GM04504 (cell line): ENCODE measurements at places on chromosomes 7 and 10.

- no peak for DNase-seq
Observed at GRCh38 chr7:17546189-17546588, 247.7 kb downstream of the AHR start.

GRCh38 chr10:75201793-75202307, 8.7 kb upstream of the VDAC2 start:
- no peak for DNase-seq

DNA sequence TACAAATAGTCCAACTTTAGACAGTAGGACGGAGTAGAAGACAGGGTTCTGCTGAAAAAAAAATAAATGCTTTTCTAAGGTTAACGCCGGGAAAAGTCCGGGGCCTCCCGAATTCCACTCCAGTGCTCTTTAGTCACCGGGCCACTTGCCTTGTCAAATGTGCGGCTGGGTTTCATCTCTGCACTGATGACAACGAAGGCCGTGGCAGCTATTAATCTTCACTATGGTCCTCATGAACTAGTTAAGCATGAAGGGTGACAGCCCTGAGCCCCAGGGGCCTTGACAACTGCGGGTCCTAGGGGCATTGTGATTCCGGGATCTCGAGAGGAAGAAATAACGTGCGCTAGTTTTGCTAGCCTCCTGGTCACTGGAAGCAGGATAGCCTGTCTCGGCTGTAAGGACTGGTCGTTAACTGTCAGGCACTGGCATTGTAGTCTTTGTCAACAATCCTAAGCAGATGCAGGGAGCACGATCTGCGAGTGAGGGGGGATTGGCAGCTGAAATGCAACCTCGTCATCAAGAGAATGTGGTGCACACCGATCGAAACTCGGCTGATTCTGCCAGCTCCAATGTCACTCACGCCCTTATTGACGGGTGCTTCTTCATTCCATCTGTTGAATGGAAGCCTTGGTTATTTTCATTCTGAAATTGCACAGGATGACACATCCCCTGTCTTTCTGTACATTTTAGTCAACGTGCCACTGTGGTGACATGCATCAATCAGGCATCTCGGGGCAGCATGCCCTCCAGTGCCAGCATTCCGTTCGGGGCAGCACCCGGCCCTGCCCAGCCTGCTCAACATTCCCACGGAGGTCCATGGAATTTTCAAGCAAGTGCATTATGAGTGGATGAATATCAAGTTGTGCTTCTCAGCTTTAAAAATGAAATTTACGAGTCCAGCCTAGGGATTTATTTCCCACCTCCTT, 51.6 kb upstream of the MGMT start:
- DNase-seq: no peak

- DNase-seq: no peak
Observed at GRCh38 chr10:124614003-124614659, 130.0 kb downstream of the FAM53B start.

GRCh38 chr7:36441344-36442022, 51.8 kb downstream of the ANLN start:
- DNase-seq: no peak

DNA sequence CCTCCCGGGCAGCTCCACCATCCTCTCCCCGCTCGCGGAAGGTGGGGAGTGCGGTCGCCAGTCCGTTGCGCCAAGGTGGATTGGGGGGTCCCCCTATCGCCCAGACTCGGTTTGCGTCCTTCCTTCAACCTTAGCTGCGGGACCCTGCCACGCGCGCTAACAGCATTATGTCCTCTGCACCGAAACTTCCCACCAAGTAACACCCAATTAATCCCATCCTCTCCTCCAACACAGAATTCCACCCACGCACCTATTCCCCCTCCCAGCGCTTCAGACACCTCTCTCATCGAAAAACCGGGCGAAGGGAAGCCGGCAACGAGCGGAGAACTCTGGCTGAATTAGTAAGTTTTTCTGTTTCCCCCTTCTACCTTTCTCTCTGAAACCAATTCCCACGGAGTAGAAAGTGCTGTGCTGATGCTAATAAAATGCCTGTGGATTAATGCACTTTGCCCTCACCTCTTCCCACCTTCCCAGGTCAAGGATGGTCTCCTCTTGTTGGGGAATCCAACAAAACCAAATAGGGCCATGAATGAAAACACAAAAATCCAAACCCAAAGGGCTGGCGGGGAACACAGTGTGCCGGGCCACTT, 947 bp downstream of the HOXA3 start:
- no peak for DNase-seq
